ENCODE measurements at places on chromosomes 7 and 10.
A peak's percentile ranks its signal among the peaks of the same experiment; 100 is the strongest.

- DNase-seq, result peak; percentile 48
Observed at GRCh38 chr7:47669178-47669891, 87.4 kb upstream of the TNS3 start.

- no peak for DNase-seq
Observed at GRCh38 chr7:134720091-134720935, 59.1 kb upstream of the CALD1 start.

- no peak for DNase-seq
Observed at GRCh38 chr10:122348512-122348911, 26.0 kb upstream of the PLEKHA1 start.

- peak; percentile 76 for DNase-seq
Observed at GRCh38 chr10:102616066-102616770, 28.1 kb upstream of the TRIM8 start.

GRCh38 chr10:64505501-64505900 is 984.3 kb downstream of the REEP3 start:
- no peak for DNase-seq

GRCh38 chr10:105195831-105196230 is 554.7 kb downstream of the SORCS3 start:
- no peak for DNase-seq

- DNase-seq, result no peak
Observed at GRCh38 chr7:119374436-119374835, 898.5 kb upstream of the KCND2 start.

GRCh38 chr10:124172181-124172916 is 79.0 kb upstream of the CHST15 start:
- DNase-seq, result no peak

DNA sequence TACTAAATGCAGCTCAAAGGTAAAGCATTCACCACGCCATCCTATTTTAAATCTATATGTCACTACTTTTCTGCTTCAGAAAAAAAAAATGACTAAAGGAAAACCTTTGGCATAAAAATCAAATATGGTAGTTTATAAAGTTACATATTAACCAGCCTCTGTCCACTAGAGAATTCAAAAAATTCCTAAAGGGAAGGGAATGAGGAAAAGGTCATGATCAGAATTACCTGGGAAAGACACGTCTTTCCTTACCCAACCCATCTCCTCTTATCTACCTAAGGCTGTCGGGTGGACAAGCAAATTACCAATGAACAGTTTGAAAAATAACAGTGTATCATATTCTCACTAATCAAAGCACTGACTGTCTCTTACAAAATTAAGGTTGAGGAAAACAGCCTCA is 100.7 kb upstream of the TMEM106B start:
- no peak for DNase-seq

- no peak for DNase-seq
Observed at GRCh38 chr10:99530108-99531025, 2.4 kb upstream of the NKX2-3 start.

- no peak for DNase-seq
Observed at GRCh38 chr10:97531401-97531986, 32.8 kb downstream of the UBTD1 start.

DNA sequence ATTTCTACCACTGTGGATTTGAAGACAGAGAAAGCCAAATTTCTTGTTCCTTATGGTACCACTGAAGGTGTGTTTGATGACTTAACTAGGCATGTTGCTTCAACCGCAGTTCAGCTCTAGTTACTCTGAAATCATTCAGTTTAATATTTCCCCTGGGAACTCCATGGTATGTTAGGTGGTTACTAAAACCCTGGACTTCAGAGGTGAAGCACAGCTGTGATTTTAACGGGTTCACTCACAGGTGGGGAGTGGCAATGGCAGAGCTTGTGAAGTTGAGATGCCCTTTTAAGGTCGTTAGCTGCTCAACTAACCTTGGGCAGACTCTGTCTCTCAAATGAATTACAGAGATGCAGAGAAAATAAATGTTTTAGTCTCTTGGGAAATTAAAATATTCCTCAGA is 163.6 kb upstream of the PHYHIPL start:
- DNase-seq, result no peak

DNA sequence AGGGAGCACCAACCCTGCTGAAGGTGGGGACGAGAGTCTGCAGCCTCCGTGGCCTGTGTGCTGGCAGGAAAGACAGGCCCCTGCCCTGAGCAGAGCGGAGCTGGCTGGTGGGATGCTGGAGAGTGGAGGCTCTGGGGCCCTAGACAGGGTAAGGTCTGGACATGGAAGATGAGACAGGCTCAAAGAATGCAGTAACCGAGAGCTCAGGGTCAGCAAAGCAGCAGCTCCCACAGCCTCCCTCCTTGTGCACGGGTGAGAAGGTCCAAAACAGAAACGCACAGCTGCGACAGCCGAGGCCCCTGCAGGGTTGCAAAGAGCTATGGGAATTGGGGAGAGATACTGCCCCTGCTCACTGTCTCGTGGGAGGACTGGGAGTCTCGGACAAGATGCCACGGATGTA is 80.5 kb downstream of the TNS3 start:
- DNase-seq, result no peak

Measured in testis (tissue), 5 donors.